Activated CD4-positive, alpha-beta T cell treated with anti-CD3 and anti-CD28 coated beads, Interleukin-2, amount 50 U/mL, for 48 hours (primary cell): ENCODE measurements at places on chromosomes 2 and 18.

DNA sequence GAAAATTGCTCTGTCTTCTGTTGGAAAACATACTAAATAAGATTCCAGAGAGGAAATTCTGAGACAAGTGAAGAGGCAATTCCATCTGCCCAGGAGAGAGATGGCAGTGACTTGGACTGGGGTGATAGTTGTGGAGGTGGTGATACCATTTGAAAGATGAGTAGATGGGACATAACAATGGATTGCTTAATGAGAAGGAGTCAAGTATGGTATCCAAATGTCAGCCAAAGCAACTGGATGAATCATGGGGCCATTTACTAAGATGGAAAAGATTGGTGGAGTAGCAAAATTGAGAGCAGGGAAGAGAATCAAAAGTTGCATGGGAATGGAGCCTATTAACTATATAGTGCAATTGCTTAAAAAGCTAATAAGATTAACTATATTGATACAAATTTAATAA lies 222.1 kb downstream of the ETAA1 start:
- no peak for DNase-seq

DNA sequence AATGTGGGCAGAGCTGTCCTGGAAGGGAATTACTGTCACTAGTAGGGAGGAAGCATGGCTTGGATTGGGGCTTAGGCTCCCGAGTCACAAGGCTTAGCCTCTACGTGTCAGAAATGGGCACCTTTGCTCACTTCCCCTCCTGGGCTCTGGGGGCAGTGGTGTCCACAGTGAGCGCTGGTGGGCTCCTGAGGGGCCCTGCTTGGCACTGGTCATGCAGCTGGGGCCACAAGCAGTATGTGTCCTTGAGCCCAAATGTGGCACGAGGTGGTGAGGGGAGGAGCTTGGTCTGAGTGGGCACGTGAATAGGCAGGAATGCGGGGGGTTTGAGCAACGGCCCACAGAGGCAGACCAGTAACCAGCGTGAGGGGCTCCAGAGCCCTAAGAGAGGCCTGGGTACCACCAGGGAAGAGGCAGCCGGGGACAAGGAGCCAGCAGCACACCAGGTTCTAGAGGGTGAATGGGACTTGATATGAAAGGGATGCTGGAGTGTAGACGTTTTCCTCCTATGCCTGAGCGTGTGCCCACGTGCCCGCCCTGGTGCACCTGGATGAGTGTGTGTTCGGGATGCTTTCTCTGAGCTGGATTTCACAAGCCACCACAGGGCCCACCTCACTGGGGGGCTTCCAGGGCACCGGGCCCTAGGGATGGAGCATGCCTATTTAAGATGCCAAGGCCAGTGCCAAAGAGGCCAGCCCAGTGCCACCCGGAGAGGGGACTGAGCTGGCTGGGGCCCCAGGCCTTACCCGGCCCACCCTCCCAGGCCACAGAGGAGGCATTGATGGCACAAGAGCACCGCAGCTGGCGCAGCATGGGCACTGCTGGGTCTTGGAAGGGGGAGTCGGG lies 22.8 kb upstream of the PTMA start:
- no peak for DNase-seq

- DNase-seq = no peak
These were observed 20.5 kb downstream of the UBE2F start for GRCh38 chr2:237987268-237987667.

DNA sequence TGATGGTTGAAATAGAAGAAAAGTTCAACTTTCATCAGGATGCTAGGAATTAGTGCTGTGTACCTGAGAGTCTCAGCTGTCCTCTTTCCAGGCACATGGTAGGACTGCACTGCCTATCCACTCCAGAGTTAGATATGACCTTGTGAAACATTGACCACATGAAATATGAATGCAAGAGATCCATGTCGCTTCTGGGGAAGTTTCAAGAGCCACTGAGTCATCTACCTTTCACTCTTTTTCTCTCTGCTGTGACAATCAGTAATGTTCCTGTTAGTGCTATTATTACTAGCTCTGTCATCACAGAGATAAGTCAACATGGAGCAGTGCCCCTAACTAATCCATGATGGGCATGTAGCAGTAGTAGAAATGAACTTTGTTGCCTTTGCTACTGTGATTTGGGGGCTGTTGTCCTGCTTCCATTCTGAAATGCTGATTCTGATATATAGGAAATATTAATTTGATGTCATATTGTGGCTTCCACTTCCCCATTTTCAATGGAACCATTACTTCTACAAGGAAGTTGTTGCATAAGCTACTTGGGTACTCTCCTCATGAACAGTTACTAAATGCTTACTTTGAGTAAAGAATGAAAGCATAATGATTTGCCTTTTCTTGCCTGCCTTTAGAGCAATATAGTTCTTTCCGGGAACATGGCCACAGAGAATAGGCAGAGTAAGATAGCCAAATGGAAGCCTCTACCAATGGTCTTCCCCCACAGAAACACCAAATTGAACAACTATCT lies 192.8 kb upstream of the ZNF521 start:
- DNase-seq = no peak

DNA sequence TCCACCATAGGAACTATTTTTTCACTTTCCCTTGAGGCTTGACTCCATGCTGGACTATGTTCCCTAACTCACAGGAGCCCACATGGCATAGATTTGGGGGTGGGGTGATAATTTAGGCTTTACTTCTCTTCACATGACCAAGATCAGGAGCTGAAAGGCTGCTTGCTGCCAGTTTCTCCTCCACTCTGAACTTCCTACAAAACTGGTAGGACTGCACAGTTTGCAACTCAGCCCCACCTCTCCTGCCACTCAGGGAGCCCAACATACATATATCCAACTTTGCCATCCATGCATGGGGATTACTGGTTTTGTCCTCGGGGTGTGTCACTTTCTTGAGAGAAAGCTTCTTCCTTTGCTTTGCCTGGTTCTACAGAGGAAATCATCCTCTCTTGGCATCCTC lies 14.2 kb downstream of the INO80D start:
- no peak for DNase-seq

GRCh38 chr18:40534723-40535122 lies 1420.3 kb upstream of the PIK3C3 start:
- DNase-seq = no peak

- no peak for DNase-seq
These were observed 32.1 kb upstream of the SP3 start for GRCh38 chr2:173997269-173997668.

DNA sequence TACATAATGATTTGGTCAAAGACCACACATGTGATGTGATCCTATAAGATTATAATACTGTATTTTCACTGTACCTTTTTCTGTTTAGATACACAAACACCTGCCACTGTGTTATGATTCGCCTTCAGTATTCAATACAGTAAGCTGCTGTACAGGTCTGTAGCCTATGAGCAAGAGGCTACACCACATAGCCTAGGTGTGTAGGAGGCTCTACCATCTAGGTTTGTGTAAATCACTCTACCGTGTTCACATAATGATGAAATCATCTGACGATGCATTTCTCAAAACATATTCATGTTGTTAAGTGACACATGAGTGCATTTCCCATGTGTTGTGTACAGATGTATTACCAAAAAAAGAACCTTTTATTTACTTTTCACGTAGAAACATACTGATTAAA lies 74.5 kb downstream of the USP40 start:
- DNase-seq = no peak

GRCh38 chr2:218238887-218239286 lies 21.9 kb downstream of the ARPC2 start:
- no peak for DNase-seq

DNA sequence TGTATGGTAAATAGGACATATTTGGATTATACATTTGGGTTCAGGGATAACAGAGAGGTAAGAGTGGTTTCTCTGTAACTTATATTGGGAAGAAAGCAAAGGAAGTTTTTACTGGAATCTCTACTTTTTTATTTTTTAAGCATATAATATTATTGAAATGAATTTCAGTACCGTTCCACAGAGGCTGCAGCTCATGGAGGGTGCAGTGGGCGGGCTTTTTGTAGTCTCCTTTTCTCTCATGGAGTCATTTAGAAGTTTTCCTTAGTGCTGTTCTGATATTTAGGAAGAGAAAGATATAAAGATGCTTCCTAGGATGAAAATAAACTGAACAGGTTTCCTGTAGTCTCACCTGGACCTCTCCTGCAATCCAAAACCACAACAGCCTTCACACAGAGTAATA lies 1153.3 kb upstream of the TMEFF2 start:
- DNase-seq = no peak

- no peak for DNase-seq
These were observed 4.1 kb upstream of the RMP24 start for GRCh38 chr18:35968278-35968880.

- DNase-seq = no peak
These were observed 449.2 kb upstream of the DCC start for GRCh38 chr18:51890762-51891161.

DNA sequence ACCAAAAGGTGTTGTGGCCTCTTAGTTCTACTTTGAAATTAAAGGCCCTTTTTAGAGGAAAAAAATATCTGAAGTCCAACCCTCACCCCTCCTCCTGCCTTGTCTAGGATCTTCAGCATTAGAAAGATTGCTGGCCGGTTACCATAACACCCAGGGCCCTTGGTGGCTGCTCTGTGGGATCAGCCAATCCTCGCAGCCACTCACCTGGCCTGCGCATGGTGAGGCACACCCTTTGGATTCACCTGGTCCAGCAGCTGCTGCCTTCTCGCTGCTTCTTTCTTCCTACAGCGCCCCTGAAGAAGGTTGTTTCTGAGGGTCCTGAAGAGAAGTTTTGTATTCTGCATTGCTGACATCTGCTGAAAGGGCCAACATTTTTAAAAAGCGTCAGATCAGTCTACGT lies 25.2 kb downstream of the DYTN start:
- DNase-seq = no peak

- no peak for DNase-seq
These were observed 266.8 kb downstream of the NDUFA10 start for GRCh38 chr2:239758279-239758877.

DNA sequence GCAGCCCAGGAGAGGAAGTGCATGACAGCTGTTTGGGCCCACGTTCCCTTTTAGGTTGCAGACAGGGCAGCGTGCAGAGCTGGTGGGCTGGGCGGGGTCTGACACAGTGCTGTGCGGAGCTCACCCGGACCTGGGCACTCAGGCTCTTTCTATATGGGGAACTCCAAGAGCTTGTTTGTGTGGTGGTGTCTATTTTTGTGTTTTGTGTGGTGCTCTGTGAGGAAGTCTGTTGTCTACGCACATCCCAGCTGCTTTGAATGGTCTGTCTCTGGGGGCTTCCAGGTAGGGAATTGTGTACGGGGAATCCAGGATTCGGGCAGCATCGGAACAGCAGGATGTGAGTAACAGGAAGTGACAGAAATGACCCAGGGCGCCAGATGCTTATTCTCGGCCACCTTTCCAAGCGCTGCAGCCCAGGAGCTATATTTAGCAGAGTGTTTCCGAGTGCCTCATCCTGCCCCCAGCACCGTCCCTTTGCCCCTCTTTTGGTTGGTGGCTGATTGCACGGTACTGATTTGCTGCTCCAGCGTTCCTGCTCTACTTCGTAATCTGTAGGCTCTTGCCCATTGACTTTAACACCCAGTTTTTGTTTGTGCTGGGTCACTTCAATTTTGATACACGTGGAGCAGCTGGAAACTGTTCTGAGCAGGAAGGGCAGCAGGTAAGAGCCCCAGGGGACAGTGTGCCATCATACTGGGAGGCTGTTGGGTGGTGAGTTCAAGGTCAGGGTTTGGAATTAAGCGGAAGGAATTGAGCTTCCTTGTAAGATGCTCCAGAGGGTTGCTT lies 64.7 kb downstream of the DGKD start:
- peak; percentile 60 for DNase-seq

GRCh38 chr2:74051504-74051903 lies 66.8 kb downstream of the TET3 start:
- no peak for DNase-seq

GRCh38 chr2:116804901-116805300 lies 1009.6 kb upstream of the DDX18 start:
- no peak for DNase-seq

DNA sequence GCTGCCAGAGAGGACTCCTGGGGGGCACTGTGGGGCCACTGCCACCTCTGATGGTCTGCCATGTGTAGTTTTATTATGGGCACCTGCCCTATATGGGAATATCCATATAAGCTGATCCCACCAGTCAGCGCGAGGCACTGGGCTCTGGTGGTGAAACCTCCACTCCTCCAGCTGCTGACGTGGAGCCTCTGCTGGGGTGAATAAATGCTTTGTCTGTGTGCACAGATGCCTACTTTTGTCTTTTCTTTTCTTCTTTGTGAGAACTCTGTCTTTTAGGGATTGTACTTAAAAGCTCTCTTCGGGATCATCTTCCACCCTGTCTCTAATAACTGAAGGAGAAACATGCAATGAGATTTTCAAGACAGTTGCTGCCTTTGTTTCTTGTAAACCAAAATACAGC lies 68.9 kb upstream of the NCK2 start:
- DNase-seq = no peak

DNA sequence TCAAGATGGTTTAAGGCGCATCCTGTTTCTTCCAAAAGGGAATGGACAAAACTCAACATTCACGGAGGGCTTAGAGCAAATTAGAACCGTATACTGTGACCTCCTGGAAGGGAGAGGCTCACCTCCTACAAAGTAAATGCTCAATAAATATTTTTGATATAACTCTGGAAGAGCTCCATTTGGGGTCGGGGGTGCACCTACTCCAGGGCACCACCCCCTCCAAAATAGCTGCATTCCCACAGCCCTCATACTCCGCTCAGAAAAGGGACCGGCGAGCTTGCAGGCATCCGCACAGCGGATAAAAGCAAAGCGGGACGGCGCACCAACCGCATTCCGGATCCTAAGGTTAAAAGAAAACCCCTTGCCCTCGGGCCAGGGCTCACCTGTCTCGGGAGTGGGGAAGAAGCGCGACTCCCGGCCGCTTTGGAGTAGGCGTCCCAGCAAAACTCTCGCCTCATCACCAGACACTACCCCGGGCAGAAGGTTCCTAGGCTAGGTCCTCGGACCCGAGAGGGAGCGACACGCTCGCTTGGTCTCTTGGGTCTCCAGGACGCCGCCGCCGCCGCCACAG lies 378 bp downstream of the WDPCP start:
- no peak for DNase-seq

DNA sequence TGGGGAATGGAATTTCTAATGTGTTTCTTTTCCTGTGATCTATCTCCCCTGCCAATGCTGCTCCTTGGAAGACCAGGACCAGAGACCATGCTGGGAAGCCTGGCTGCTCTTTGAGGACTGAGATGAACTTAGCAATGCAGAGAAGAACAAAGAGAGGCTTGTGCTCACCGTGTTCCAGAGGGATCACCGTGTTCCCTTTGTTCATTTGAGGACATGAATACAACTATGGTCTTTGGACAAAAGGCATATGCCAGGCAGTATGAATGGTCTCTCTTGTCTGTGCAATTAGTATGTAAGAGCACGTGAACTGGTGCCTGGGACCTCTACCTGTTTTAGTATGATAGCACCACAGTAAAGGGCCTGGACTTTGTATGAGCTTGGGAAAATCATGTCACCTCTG lies 139.9 kb downstream of the TDRD15 start:
- no peak for DNase-seq

GRCh38 chr18:11105463-11105862 lies 43.9 kb downstream of the PIEZO2 start:
- no peak for DNase-seq

- DNase-seq = no peak
These were observed 30.4 kb downstream of the CIB4 start for GRCh38 chr2:26610504-26611335.

GRCh38 chr2:71643674-71644357 lies 190.5 kb downstream of the DYSF start:
- no peak for DNase-seq
